ENCODE measurements at places on chromosomes 5 and 9.

GRCh38 chr5:58085800-58086199 is 374.1 kb downstream of the PLK2 start:
- DNase-seq, result no peak

GRCh38 chr9:76114144-76114543 is 223.7 kb downstream of the PCSK5 start:
- DNase-seq, result no peak

- DNase-seq, result no peak
Measured at GRCh38 chr9:107592424-107592823, 102.9 kb upstream of the KLF4 start.

DNA sequence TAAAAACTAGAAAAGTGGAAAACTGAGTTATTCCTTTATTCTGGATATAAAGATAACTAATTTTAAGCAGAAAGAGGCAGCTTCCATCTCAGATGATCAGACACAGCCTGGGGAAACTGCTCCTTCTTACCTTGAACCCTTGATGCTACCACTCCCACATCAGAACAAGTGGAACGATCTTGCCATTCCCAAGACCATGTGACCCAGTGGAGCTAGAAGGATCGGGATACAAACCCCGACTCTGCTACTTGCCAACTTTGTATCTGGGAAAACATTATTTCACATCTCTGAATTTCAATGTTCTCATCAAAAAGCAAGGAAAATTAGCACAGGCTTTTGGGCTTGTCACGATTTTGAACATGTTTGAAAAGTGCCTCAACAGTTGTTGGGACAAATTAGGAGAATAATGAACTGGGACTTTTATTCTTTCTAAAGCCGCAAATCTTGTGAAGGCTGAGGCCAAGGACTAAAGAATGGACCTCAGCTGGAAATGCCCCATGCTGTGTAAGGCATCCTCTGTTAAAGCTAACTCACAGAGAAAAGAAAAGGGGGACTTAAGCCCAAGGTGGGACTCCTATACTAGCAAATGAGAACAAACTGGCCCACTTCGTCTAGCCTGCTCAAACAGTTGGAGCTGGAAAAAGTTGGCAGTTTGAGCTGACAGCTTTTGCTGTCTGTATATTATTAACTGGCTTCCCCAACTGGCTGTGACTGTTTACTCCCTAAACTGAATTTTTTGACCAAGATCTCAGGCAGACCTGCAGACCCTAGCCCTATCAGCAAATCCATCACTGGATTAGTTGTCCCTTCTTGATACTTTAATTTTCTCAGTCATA is 552.3 kb downstream of the EFNA5 start:
- no peak for DNase-seq
